ENCODE measurements at places on chromosomes 11 and 22. TPM values are rescaled to one million over a fixed set of nuclear protein-coding genes. Genes with fewer than 3 reads are reported as not detected.

DNA sequence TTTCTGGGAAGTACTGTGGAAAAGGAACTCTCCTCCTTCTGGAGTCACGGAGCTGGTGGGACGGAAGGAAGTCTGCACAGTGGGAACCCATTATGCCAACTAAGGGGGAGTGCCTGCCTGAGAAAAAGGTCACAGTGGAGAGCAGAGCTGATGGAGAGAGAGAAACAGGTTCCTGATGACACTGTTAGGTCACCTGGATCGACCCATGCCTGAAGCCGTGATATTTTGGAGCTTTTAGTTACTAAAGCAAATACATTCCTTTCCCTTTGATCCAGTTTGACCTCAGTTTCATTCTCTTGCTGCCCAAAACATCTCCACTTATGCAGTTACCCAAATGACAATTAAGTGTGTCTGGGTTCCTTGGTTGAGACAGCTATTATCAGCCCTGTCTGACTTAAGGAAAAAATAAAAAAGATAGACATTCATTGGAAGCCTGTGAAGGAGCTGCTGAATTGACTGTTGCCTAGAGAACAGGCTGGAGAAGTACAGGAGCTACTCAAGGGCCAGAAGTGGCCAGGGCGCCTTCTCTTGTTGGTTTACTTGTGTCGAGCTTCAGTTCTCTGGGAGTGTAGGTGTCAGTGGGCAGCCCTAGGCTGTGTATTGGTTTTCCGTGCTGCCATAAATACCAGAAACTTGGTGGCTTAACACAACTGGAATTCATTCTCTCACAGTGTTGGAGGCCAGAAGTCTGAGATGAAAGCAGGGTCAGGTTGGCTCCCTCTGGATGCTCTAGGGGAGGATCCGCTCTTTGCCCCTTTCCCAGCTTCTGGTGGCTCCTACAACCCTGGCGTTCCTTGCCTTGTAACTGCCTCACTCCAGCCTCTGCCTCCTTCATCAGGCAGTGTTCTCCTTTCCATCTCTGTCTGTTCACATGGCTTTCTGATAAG lies 13.6 kb downstream of the MRGPRD start:
- no peaks in the 10 kb centered on the region for H3K36me3 ChIP-seq
- no peaks in the 10 kb centered on the region for H3K27me3 ChIP-seq
- no peak overlapping the region for H3K27ac ChIP-seq

- no peak for DNase-seq
- H3K4me3 ChIP-seq, result no peak overlapping the region
- H3K4me1 ChIP-seq, result peaks cover 3% of the 10 kb centered on the region
- peaks cover 4% of the 10 kb centered on the region for H3K27me3 ChIP-seq
Observed at GRCh38 chr11:14094481-14095037, 132.0 kb downstream of the SPON1 start.

DNA sequence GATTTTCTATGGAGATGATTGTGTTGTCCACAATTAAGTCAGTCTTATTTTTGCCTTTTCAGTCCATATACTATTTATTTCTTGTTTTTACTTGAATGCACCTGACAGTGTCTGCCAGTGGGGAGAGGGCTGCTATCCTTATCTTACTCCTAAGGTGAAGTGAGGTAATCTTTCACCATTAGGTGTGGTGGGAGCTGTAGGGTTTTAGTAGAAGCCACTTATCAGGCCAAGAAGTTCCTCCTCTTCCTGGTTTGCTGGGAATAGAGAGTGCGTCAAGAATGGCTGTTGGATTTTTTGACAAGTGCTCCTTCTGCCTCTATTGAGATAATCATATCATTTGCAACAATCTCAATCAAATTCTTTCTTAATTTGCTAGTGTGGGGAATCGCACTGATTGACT lies 108.4 kb downstream of the KCNQ1 start:
- no peak overlapping the region for H3K27ac ChIP-seq
- no peak overlapping the region for H3K4me3 ChIP-seq
- peaks cover 12% of the 10 kb centered on the region for H3K4me1 ChIP-seq
- DNase-seq, result no peak

Gene KCNE3
- 7.3 TPM for total RNA-seq

Gene PACSIN3
- 52.5 TPM for total RNA-seq

Gene NAA40
- total RNA-seq, result 51.2 TPM
